NCI-H460 (cell line): ENCODE measurements at places on chromosomes 11 and 22. TPM values are rescaled to one million over a fixed set of nuclear protein-coding genes. Genes with fewer than 3 reads are reported as not detected.

The TPH1 gene
- 0.02 and 0.03 TPM in 2 replicates for total RNA-seq

The IL18 gene
- 4.2 and 6.0 TPM in 2 replicates for total RNA-seq

The RFPL2 gene
- total RNA-seq, result 0.30 and 0.63 TPM in 2 replicates

The TRIM64 gene
- not detected in 2 replicates for total RNA-seq

The MYOD1 gene
- total RNA-seq, result 0.15 TPM in 1 of 2 replicates, not detected in the other

The HTATIP2 gene
- total RNA-seq, result 149 and 199 TPM in 2 replicates

The VSIG10L2 gene
- 0.02 TPM in 1 of 2 replicates, not detected in the other for total RNA-seq

The CABP4 gene
- 3.2 and 4.1 TPM in 2 replicates for total RNA-seq

The P2RY6 gene
- not detected in 2 replicates for total RNA-seq

The MPST gene
- total RNA-seq, result 41.9 and 49.9 TPM in 2 replicates

DNA sequence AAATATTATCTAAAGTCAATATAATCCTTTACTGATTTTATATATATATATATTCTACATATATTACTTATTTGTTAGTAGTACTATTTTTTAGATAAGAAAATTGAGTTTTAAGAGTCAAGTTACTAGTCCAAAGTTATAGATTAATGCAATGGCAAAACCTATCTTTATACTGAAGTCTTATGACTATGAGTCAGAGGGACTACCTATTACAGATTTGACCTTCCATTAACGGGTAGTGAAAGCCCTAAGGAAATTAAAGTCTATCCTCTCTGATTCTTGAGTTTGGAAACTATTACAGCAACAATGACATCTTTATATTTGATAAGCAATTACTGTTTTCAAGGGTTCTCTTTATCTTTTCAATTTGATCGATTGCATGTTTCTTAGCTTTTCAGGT is 315.8 kb downstream of the CASP12 start:
- DNase-seq, result no peak

- DNase-seq, result no peak
These were observed 418.7 kb upstream of the CADM1 start for GRCh38 chr11:115922876-115923275.

- DNase-seq, result no peak
These were observed 23.0 kb downstream of the RELT start for GRCh38 chr11:73399159-73399590.

GRCh38 chr11:114307524-114308203 is 11.5 kb downstream of the NNMT start:
- DNase-seq, result no peak

DNA sequence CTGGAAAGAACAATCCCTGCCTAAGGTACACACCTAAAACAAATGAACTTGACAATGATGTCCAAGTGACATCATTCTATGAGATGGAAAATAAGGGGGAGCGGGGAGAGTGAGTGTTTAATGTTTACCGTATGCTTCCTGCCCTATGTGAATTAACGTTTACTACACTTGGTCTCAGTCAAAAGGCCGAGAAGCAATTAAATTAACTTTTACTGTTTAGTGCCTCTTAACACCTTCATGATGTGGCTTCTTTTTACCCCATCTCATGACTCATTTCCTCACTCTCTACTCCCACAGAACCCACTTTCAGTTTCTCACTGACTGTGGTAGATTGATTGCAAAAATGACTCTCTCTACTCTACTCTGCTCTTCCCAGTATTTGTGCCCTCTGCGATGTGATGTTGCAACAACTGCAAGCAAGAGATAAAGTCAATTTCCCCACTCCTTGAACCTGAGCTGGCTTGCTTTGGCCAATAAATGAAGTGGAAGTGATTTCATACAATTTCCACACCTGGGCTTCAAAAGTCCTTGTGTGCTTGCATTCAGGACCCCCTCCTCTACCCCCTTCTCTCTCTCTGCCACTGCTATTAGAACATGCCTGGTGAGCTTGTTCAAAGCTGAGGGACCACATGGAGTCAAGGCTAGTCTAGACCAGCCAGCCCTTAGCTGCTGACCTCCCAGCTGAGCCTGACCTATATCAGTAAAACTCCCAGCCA is 11.6 kb upstream of the ALKBH3 start:
- no peak for DNase-seq

DNA sequence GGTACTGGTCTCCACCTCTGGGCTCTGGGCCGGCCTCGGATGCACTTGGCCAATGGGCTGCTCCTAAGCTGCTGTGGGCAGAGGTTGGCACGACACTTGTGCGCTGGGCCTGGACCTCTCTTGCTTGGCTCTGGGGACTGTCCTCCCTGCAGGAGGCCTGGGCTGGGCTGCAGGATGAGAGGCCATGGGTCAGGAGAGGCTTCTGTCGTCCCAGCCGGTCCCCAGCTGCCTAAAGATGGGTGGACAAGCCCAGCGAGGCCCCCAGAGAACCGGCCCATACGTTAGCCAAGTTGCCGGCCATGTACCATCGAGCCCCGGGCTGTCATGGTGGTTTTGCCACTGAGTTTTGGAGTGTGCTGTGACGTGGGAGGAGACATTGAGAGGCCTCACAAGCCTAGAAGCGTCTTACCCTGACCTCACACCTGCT is 1.6 kb upstream of the CCDC188 start:
- no peak for DNase-seq

GRCh38 chr11:61129639-61130523 is 27.6 kb downstream of the CD5 start:
- peak; percentile 81 for DNase-seq

GRCh38 chr11:134508219-134508990 is 96.4 kb upstream of the B3GAT1 start:
- DNase-seq, result no peak

DNA sequence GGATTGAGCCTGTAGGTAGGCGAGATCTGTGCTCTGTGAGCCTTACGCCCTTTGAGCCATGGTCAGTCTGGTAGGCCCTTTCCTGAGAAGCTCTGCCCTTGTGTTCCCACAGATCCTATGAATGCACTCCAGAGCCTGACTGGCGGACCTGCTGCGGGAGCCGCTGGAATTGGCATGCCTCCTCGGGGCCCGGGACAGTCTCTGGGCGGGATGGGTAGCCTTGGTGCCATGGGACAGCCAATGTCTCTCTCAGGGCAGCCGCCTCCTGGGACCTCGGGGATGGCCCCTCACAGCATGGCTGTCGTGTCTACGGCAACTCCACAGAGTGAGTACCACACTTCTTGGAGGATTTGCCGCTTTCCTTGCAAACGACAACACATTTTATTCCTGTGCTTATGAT is 47.4 kb downstream of the MED15 start:
- no peak for DNase-seq

DNA sequence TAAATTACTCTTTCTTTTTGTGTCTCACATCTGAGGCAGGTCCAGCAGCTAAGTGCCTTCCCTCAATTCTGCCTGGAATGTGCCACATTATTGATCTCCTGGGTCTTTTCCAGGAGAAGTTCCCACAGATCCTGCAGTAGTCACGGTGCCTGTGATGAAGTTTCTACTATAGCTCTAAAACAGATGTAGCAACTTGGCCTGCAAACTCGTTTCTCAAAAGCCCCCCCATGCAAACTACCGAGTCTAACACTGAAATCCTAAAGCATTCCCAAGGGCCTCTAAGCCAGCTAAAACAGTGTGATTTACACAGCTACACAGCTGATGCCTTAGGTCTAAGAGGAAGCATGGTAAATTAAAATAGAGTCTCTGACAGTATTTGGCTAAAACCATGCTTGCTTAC is 54.3 kb downstream of the DDI1 start:
- no peak for DNase-seq

DNA sequence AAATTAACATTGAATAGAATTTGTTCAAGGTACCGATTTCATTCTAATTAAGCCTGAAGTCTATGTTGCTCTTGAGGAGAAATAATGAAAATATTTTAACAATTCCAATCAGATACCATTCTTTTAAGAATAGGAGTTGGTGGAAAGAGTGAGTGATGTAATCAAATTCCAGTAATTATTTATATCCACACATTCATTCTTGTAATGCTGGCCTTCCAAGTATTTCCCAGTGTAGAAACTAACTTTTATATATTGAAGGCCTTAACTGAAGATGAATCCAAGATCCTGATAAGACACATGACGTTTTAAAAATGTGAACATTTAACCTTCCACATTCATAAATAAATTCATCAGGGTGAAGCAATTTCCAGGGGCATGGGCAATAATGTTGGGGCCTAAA is 36.6 kb upstream of the PAX6 start:
- no peak for DNase-seq

DNA sequence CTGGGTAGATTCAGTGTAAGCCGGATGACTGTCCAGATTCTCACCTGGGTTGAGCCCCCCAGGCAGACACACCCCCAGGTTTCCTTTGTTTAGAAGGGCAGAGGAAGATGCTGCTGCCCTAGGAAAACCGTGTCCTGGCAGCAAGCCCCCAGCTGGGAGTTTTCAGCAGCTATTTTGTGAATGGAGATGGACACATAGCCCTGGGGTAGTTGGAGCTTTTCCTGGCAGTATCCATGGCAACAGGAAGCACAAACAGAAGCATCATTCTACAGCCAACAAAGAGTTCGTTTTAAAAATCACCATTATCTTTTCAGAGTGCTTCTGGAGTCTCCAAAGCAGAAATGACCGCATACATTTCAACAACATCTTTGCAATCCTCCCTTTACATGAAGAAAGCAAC is 245.5 kb downstream of the BRD1 start:
- DNase-seq, result no peak

- DNase-seq, result no peak
These were observed 8.0 kb upstream of the TSPAN18 start for GRCh38 chr11:44718612-44719390.

- DNase-seq, result no peak
These were observed 64.3 kb downstream of the SMCO4 start for GRCh38 chr11:93478841-93479240.

GRCh38 chr11:72425053-72425980 is 9.0 kb downstream of the CLPB start:
- DNase-seq, result no peak

- DNase-seq, result no peak
These were observed 1095.5 kb upstream of the CCDC90B start for GRCh38 chr11:84381666-84382065.

DNA sequence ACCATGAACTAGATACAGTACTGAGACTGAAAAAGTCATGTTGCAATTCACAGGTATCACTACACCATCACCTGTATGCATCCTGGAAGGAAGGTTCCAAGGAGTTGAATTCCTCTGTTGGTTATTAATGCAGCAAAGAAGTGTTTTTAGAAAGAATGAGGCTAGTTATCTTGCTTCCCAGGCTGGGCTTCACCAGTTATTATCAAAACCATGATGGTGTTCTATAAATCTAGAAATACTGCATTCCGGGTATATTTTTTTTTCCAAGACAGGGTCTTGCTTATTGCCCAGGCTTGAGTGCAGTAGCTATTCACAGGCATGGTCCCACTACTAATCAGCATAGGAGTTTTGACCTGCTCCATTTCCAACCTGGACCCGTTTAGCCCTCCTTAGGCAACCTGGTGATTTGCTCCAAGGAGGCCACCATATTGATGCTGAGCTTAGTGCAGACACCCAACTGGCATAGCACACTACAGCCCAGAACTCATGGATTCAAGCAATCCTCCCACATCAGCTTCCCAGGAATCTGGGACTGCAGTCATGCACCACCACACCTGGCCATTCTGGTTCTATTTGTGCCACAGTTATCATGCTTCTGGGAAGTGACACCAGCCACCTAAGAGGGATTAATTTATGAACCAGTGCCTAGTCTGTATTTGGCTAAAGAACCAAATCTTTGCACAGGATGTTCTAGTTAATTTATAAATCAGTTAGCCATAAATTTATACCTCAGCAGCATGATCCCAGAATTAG is 1.6 kb upstream of the MPEG1 start:
- DNase-seq, result no peak

DNA sequence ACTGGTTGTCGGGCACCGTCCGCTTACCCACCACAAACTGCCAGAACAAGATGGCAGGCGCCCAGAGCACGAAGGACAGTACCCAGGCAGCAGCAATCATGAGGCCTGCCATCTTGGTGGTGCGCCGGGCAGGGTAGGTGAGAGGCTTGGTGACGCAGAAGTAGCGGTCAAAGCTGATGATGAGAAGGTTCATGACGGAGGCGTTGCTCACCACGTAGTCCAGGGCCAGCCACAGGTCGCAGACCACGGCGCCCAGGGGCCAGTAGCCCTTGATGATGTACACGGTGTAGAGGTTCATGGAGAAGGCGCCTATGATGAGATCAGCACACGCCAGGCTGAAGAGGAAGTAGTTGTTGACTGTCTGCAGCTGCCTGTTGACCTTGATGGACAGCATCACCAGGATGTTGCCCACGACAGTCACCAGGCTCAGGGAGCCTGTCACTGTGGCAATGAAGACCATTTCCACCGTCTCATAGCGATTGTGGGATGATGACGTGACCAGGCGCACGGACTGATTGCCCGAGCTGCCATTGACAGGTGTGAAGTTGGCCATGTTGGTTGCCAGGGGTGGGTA is 4.6 kb downstream of the MDK start:
- DNase-seq, result no peak

- no peak for DNase-seq
These were observed 1123.3 kb downstream of the BRD1 start for GRCh38 chr22:48704335-48704734.

GRCh38 chr11:1219446-1219833 is 3.4 kb upstream of the MUC5B start:
- no peak for DNase-seq

DNA sequence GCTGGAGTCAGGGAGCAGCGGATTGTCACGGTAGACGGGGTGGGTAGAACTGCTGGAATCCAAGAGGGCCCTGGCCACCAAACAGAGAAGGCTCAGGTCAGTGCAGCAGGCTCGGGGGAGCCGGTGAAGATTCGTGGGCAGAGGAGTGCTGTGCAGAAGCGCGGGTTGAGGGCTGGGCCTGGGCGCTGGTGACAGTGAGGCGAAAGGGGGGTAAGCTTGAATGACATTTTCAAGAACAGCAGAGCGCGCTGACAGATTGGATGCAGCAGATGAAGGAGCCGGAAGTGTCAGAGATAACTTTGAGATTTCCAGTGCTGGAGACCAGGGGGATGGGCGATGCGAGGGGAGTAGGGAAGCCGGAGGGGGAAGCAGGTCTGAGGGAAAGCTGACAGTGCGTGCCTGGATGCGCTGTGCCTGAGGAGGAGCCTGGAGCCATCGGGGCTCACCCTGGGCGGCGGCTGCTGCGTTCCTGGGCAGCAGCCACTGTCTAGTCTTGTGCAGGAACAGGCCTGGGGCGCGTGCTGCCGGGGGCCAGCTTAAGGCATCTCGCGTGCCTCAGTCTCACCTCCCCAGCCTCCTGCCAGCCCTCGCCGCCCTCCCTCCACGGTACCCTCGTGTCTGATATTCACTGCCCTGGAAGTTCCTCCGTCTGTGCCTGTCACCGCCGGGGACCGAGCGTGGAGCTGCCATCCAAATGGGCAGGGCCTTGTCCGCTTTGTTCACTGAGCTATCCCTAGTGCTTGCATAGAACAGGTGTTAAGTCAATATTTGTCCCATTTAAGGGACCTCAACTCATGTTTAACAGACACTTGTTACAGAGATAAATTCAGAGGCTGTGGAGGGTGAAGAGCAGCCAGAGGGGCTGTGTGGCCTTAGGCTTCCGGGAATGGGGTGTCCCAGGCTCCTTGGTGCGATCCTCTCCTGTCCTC is 5.2 kb downstream of the GRIK4 start:
- no peak for DNase-seq

DNA sequence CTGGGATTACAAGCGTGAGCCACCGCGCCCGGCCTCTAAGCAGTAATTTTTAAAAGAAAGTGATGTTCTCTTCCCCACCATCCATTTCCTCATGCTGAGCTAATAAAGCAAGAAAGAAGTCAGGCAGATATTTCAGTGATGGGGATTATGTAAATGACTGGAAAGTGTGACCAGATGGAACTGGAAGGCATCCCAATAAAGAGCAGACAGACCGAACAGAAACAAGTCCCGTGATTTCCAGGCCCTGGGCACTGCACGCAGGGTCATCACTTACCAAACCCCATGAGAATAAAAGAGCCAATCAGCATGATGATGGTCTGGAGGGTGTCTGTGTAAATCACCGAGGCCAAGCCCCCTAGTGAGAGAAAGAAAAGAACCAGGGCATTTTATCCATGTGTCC is 18.2 kb downstream of the SLC5A4 start:
- DNase-seq, result no peak
